ENCODE measurements at places on chromosomes 1 and 21. TPM values are rescaled to one million over a fixed set of nuclear protein-coding genes. Genes with fewer than 3 reads are reported as not detected.

Gene CTH
- 0.89 TPM for total RNA-seq

DNA sequence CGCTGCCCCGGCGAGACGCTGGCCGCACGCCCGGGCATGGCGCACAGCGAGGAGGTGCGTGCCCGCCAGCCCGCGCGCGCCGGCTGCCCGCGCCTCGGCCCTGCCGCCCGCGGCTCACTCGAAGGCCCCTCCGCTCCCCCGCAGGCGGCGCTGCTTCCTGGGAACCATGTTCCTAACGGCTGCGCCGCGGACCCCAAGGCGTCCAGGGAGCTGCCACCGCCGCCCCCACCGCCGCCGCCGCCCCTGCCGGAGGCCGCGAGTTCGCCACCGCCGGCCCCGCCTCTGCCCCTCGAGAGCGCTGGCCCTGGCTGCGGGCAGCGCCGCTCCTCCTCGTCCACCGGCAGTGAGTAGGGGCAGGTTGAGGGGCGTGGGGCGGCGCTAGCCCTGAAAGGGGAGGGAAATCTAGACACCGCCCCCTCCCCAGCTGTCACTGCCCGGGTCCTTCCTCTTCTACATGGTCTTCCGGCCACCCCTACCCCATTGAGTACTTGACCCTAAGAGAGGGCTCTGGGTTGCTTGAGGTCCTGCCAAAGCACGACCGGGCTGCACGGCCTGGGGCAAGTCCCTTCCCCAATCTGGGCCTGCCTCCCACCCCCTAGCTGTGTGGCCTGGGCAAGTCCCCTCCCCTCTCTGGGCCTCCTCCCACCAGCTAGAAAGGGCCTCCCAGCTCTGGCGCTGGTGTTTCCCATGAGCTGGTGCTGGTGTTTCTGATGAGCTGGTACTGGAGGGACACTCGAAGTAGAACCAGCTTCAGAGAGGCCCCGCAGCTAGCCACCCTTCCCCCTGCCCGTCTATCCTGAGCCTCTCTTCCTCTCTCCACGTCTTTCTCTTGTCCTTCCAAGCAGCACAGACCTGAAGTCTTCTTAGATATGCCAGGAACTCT is 17.0 kb downstream of the TNFRSF25 start:
- peaks cover 43% of the 10 kb centered on the region for H3K4me1 ChIP-seq
- H3K27me3 ChIP-seq: peaks cover 17% of the 10 kb centered on the region
- H3K36me3 ChIP-seq: no peaks in the 10 kb centered on the region
- H3K27ac ChIP-seq: no peak overlapping the region
- DNase-seq: peak; percentile 50
- H3K4me3 ChIP-seq: peak overlapping the region; percentile 23

Gene HSD3B1
- total RNA-seq: not detected

Gene NTMT2
- total RNA-seq: not detected

DNA sequence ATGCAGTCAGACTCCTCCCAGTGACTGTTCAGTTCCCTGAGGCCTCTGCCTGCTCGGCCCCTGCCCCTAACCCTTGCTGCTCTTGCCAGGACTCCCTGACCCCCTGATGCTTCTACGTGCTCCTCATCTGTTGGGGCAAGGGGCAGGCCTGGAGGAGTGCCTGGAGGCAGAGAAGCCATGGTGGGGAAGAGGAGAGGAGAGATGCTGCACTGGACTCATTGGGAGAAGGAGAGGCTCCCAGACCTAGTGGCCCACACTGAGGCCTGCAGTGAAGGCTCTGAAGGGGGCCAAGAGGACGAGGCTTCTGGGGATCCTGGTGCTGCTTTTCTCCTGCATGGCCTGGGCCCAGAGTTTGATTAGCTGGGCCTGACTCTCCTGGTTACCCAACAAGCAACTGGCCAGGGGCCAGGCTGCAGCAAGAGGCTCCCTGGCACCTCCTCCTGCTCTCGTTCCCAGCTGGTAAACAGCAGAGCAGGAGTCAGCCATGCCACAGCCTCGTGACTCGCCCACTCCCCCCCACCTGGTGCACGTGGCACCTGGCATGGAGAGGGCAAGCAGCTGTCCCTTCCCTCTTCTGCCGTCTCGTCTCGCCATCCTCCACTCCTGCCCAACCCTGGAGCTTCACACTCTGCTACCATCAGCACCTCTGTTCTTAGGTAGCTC is 847 bp upstream of the RORC start:
- DNase-seq: peak; percentile 93
- H3K4me1 ChIP-seq: peaks cover 64% of the 10 kb centered on the region
- H3K27ac ChIP-seq: peak overlapping the region; percentile 83
- H3K27me3 ChIP-seq: no peaks in the 10 kb centered on the region
- peak overlapping the region; percentile 42 for H3K4me3 ChIP-seq

GRCh38 chr1:13792419-13792818 is 92.4 kb downstream of the PRDM2 start:
- no peaks in the 10 kb centered on the region for H3K4me1 ChIP-seq
- no peak overlapping the region for H3K27ac ChIP-seq
- H3K4me3 ChIP-seq: no peak overlapping the region
- H3K36me3 ChIP-seq: peaks cover 63% of the 10 kb centered on the region
- H3K27me3 ChIP-seq: no peaks in the 10 kb centered on the region
- no peak for DNase-seq

DNA sequence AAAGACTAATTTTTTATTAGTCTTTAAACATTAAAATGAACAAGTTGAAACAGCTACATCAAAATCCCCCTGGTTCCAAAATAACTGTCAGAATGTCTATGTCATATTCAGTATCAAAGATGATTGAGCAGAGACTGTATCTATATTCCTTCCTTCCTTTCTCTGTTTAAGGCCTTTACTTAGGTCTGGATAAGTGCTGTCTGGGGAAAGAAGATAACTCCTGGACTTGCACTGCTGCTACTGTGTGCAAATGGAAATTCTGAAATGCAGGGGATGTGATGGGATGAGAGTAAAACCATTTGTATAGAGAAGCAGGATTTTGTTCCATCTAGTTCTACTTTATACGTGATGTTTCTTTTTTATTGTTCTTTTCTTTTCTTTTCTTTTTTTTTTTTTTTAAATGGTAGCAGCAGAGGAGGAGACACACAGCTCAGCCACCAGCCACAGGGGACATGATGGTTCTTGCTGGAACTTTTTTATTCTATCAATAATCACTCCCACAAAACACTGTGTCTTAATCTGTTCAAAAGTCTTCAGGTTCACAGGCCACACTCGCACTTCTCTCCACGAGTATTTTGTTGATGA is 33.6 kb upstream of the FOXE3 start:
- DNase-seq: no peak
- H3K36me3 ChIP-seq: peaks cover 44% of the 10 kb centered on the region
- peaks cover 22% of the 10 kb centered on the region for H3K4me1 ChIP-seq
- H3K27ac ChIP-seq: no peak overlapping the region
- H3K4me3 ChIP-seq: no peak overlapping the region

Gene NVL
- total RNA-seq: 18.7 TPM

Gene SPTA1
- total RNA-seq: not detected

Gene IL22RA1
- total RNA-seq: 1.8 TPM

Gene SUSD4
- 17.7 TPM for total RNA-seq

DNA sequence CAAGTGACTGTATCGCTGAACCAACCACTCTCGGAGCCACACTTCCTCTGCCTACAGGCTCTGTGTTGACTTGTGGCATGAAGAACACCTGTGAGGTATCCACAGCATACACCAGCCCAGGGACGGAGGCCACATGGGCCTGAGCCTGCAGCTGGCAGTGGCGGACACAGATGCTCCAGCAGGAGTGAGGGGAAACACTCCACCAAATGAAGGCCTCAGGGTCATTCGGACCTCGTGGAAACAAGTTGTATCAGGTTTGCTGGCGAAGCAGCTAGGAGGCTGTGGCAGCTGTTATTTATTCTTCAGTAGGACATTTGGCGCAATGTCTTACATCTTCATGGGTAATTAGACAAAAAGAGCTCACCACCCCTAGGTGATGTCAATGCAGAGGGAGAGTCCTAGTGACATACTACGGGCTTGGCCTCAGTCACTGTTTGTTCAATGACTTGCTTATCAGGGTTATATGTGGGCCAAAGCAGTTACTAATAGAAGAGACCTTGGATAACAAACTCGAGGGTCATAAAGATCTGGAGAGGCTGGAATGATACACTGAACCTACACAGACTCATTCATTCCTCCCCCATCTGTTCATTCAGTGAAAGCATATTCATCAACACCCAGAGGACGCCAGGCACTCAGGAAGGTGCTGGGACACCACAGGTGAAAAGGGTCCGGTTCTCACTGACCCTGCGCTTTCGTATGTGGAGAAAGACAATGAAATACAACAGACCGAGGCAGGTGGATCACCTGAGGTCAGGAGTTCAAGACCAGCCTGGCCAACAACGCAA is 11.6 kb upstream of the ETS2 start:
- no peaks in the 10 kb centered on the region for H3K4me1 ChIP-seq
- DNase-seq: peak; percentile 56
- no peaks in the 10 kb centered on the region for H3K27me3 ChIP-seq
- H3K4me3 ChIP-seq: no peak overlapping the region
- H3K36me3 ChIP-seq: no peaks in the 10 kb centered on the region

- H3K36me3 ChIP-seq: peaks cover 2% of the 10 kb centered on the region
- H3K27ac ChIP-seq: no peak overlapping the region
- peak; percentile 57 for DNase-seq
- H3K27me3 ChIP-seq: no peaks in the 10 kb centered on the region
- H3K4me3 ChIP-seq: no peak overlapping the region
- H3K4me1 ChIP-seq: peaks cover 19% of the 10 kb centered on the region
Observed at GRCh38 chr1:207084701-207085180, 3.9 kb upstream of the C4BPB start.

Gene ASAP3
- 45.5 TPM for total RNA-seq

- no peaks in the 10 kb centered on the region for H3K36me3 ChIP-seq
- H3K27me3 ChIP-seq: no peaks in the 10 kb centered on the region
- no peak within 1 kb of the TSS for H3K27ac ChIP-seq
- H3K4me3 ChIP-seq: peak within 1 kb of the TSS; percentile 59
Observed at GRCh38 chr1:28591708-28592320, at the start of gene RAB42. Gene RAB42 (plus strand): TSS chr1:28592265. CDS start chr1:28592512, 247 bp downstream.

GRCh38 chr1:78254517-78254916 is 208.8 kb downstream of the GIPC2 start:
- H3K27ac ChIP-seq: no peak overlapping the region
- no peak for DNase-seq

GRCh38 chr1:226351709-226352108 is 42.7 kb upstream of the LIN9 start:
- H3K36me3 ChIP-seq: peaks cover 9% of the 10 kb centered on the region
- H3K27me3 ChIP-seq: no peaks in the 10 kb centered on the region
- H3K4me1 ChIP-seq: peaks cover 12% of the 10 kb centered on the region
- H3K27ac ChIP-seq: no peak overlapping the region
- DNase-seq: no peak

Gene CYP4X1
- 10.7 TPM for total RNA-seq

DNA sequence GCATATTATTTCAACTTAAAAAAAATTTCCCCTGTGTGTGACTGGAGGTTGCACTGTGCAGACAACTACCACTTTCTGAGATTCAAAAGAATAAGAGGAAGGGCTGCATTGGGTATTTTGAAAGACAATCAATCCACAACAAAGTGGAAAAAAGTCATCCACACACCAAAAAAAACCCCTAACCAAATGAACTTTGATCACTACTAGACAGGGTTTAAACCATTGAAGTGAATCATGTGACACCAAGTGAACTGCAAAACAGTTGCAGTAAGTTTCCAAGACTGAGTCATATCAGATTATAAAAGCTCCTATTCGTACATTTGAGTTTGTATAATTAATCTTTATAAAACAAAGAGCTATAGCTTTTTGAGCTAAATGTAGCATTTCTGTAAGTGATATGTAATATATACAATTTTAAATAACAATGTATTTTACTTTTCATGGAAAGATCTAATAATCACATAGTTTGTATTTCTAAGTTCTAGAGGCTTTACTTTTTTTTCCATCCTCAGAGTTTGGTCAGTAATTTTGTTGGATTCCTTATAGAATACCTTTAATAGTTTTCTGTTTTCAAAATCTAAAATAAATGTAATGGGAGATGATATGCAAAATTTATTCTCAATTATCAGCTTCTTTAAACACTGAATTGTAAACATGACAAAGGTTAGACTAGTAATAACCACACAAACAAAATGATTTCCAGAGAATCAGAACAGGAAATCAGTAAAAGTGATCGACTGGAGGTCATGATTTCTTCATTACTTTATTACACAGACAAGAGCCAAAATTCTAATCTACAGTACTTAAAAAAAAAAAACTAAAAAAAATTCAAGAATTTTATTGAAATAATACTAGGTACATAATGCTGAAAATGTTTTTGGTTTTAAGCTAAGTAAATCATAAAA is 50.5 kb upstream of the GFI1 start:
- H3K27ac ChIP-seq: no peak overlapping the region
- peaks cover 23% of the 10 kb centered on the region for H3K4me1 ChIP-seq
- peak; percentile 38 for DNase-seq
- no peak overlapping the region for H3K4me3 ChIP-seq

Gene RGS8
- total RNA-seq: not detected

Gene ADGRL4
- 25.9 TPM for total RNA-seq

GRCh38 chr1:231571904-231572303 is 43.4 kb downstream of the TSNAX start:
- no peak overlapping the region for H3K27ac ChIP-seq

Gene CFHR5
- not detected for total RNA-seq

DNA sequence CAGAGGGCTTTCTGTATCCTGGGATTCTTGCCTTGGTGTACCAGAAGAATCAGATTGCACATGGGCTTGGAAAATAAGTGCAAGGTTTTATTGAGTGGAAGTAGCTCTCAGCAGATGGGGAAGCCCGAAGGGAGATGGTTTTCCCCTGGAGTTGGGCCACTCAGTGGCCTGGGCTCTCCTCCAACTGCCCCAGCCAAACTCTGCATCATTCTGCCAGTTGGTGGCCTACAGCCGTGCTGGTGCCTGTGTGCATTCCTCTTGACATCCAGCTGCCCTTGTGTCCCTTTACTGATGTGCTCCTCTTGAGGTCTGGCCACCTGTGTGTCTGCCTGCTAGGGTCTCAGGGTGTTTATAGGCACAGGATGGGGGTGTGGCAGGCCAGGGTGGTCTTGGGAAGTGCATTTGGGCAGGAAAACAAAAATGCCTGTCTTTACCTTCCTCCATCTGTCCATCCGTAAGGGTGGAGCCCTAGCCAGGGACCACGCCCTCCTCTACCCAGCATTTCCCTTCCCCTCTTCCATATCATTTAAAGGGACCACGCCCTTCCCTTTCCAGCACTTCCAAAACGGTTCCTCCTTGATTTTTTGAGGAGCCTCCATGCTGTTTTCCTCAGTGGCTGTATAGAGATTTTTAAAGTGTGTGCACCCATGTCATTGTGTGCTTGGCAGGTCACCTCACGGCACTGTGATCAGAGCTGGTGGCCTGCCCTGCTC is 18.9 kb downstream of the SNAP47 start:
- H3K4me1 ChIP-seq: peaks cover 18% of the 10 kb centered on the region
- no peaks in the 10 kb centered on the region for H3K27me3 ChIP-seq
- DNase-seq: no peak
- H3K36me3 ChIP-seq: peaks cover 46% of the 10 kb centered on the region
- no peak overlapping the region for H3K4me3 ChIP-seq
- H3K27ac ChIP-seq: peak overlapping the region; percentile 86

- no peaks in the 10 kb centered on the region for H3K36me3 ChIP-seq
- H3K4me1 ChIP-seq: peaks cover 18% of the 10 kb centered on the region
- H3K27me3 ChIP-seq: no peaks in the 10 kb centered on the region
Observed at GRCh38 chr1:183840140-183840539, 35.2 kb downstream of the RGL1 start.

DNA sequence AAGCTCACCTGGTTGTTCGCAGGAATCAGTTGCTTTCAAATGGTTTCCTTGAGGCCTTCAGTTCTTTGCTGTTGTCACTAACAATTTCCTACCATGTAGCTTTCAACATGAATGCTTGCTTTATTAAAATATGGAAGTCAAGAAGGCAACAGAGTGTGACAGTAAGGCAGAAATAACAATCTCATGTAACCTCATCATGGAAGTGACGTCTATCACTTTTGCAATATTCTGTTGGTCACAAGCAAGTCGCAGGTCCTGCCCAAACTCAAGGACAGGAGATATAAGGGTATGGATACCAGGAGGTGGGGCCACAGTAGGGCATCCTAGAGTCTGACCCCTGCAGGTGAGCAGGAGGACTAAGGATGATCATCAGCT is 296.8 kb upstream of the ZP4 start:
- H3K4me1 ChIP-seq: no peaks in the 10 kb centered on the region
- no peak for DNase-seq
- no peak overlapping the region for H3K27ac ChIP-seq
- no peaks in the 10 kb centered on the region for H3K27me3 ChIP-seq
